ENCODE measurements at places on chromosomes 12 and 14.

- no peak for DNase-seq
Measured at GRCh38 chr12:120115692-120116440, 687 bp downstream of the RAB35 start.

GRCh38 chr12:24911271-24911791, 37.6 kb downstream of the BCAT1 start:
- DNase-seq = no peak

DNA sequence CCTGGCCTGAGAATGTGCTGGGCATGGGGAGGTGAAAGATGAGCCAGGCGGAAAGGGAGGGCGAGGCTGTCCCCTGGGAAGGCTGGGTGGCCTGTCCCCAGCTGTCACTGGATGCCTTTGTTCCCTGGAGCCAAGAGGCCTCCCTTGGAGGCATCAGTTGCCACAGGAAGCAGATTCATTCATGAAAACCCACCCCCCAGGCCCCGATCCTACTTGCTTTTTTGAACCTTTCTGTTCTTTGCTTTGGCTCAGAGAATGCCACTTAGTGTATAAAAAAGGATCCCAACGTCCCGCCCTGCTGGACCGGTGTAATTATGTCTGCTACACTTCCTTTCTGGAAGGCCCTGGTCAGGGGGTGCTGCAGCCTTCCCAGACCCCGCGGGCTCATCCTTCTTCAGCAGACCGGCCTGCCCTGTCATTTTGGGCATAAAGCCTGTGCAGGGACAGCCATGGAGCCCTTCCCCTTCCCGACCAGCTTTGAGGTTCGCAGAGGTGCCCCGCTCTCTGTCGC, 220.2 kb downstream of the SLC41A2 start:
- DNase-seq = no peak

- no peak for DNase-seq
Measured at GRCh38 chr12:29310899-29311298, 70.1 kb downstream of the ERGIC2 start.

- peak; percentile 83 for DNase-seq
Measured at GRCh38 chr12:124387528-124387911, 92.6 kb downstream of the RFLNA start.

GRCh38 chr12:47717443-47718193, 7.7 kb downstream of the ENDOU start:
- peak; percentile 89 for DNase-seq

- no peak for DNase-seq
Measured at GRCh38 chr14:26872515-26873361, 274.9 kb upstream of the NOVA1 start.

- DNase-seq = no peak
Measured at GRCh38 chr14:62854951-62855350, 190.3 kb downstream of the KCNH5 start.

DNA sequence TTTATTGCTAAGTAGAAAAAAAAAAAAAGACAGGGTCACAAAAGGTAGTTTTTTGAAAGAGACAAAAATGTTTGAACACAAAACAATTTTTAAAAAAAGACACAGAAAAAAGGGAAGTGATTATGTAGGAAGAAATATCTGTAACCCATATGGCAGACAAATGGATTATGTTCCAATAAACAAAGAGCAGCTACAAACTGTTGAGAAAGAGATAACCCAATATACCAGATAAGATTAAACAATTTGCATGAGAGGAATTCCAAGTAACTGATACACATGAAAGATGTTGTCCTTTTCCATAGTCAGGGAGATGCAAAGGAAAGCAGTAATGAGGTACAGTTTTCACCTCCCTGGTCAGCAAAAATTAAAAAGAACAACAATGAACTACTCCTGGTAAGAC, 44.9 kb downstream of the PTPRR start:
- no peak for DNase-seq

GRCh38 chr14:29045237-29045636, 278.6 kb downstream of the FOXG1 start:
- DNase-seq = no peak

Measured in cardiac septum (tissue), 1 donor.